Hematopoietic multipotent progenitor cell (in vitro differentiated cells): ENCODE measurements at places on chromosomes 4 and X.

DNA sequence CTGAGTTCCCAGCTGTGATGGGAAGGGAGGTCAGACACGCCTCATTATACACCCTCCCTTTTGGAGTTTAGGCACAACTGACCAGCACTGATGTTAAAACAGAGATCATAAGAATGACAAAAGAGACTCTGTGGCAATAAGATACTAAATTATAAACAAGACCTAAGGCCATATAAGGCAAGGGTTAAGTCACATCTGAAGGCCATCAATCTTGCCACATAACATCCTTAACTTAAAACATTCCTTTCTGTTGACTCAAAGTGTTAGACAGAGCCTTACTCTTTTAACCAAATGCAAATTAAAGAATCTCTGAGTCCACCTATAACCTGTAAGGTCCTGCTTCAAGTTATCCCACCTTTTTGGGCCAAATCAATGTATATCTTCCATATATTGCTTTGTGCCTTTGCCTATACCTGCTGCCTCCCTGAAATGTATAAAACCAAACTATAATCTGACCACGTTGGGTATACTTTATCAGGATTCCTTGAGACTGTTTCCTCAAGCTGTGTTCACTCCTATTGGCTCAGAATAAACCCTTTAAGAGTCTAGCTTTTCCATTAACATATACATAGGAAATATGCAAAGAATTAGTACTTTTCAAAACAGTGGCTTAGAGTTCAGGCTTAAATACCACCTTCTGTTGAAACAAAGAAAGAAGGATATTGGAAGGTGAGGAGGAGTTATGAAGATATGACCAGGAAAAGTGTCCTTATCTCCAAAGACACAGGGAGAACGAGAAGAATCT lies 214.4 kb upstream of the PPP1R2C start:
- no peak for DNase-seq

DNA sequence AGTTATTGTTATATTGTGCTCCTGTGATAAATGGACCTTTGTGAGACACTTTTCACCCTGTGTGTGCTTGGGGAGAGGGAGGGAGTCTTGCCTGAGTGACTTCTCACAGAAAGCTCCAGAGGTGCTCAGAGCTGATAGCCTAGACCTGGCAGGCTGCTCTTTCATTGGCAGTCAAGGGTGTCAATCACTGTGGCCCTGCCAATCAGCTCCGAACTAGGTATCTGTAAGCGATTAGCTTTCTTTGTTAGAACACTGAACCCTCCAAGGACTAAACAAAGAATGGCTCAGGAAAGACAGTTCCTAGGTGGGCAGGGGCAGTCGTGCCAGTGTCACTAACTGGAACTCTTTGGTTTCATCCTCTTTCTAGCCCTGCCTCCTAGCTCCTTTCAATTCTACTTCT lies 2.7 kb upstream of the NALF2 start:
- no peak for DNase-seq

DNA sequence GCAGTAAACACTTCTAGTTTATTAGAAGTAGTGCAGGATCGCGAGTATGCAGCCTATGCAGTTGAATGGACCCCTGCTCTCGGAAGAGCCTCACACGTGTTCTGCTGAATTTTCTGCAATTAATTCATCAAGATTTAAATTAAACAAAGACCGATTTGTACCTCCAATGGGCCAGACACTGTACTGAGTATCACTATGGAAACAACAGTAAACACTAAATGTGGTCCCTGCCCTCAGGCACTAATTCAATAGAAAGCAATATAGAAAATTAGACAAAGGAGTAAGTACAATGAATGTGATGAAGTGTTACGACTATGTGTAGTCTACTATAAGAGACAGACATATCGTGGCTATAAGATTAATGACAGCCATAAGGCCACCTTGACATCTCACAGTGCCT lies 740.3 kb upstream of the FRG1 start:
- no peak for DNase-seq

DNA sequence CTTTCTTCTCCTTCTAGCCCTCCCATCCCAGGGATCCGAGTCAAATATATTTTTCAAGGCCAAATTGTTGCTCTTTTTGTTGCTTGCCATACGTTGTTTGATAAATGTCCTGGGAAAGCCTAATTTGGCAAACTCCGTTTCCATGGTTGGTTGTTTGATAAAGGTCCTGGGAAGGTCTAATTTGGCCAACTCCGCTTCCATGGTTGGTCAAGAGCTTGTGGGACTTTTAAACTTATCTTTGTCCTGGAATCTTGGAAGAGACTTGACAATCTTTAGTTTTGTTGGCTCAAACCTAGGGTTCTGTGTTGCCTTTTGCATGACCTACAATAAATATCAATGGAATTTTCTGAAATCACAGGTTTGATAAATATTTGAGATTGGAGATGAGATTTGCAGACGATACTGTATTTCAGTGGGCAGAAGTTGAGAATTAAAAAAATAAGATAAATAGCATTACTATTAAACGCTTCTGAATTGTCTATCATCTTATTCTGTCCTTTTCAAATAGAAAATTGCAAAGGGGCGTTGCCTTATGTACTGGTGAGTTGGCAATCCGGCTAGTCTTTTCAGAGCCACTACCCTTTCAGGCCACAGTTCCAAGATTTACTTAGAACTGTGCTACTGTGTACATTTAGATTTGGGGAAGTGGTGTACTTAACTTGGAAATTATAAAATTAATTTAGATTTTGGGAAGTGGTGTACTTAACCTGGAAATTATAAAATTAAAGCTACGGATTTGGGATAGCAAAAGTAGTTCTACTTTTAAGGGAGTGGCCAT lies 804 bp downstream of the OSTC start:
- DNase-seq, result no peak

GRCh38 chrX:101029665-101030064 lies 22.2 kb downstream of the TRMT2B start:
- no peak for DNase-seq

DNA sequence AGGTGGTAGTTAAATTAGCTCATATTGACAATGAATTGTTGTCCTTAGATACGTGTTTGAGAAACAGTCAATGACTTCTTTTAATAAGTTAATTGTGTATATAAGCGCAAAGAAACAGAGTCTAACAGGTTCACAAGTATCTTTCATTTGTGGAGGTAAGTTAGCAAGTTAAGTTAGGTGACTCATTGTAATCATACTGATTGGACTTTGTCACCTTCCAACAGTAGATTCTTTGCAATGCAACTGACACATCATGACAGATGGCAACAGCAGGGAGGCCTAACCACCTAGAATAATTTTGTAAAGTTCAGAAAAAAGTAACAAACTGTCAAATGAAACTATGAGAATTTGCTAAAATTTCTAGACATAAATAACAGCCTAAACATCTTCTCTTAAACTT lies 207.6 kb upstream of the PITX2 start:
- no peak for DNase-seq

DNA sequence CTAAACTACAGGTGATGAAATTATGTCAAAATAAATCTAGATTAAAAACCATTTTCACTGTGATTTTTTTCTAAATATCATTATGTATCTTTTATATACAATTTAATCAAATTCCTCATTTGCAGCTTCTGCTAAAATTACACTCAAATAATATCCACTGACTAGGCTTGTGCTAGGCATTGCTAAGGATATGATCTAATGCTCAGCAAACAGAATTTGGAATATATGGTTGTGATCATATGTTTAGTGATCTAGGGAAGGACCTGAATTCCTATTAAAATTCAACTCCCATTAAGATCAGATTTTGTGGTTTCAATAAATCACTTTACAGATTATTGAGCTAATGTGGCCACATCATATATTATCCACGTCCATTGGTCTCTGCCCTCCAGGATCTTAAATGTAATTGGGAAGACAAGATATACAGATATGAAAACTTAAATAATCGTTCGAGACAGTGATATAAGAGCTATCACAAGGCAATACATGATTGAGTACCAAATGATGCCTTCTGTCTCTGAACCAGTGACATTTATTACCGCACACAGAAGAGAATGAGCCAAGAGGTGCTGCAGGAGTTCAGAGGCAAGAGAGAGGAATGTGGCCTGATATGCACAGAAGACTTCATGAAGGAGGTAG lies 206.0 kb upstream of the RPS6KA3 start:
- DNase-seq, result no peak

GRCh38 chr4:171721937-171722336 lies 91.3 kb upstream of the GALNTL6 start:
- no peak for DNase-seq

DNA sequence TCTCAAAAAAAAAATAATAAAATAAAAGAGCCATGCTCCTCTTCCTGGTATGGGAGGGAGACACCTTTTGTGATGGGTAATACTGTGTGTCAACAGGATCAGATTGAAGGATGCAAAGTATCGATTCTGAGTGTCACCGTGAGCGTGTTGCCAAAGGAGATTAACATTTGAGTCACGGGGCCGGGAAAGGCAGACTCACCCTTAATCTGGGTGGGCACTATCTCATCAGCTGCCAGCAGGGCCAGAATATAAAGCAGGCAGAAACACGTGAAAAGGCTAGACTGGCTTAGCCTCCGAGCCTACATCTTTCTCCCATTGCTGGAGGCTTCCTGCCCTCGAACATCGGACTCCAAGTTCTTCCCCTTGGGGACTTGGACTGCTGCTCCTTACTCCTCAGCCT lies 95.4 kb downstream of the SHOX start:
- DNase-seq, result no peak

- DNase-seq, result peak; percentile 89
Measured at GRCh38 chr4:2646396-2647149, 109.6 kb downstream of the TNIP2 start.

DNA sequence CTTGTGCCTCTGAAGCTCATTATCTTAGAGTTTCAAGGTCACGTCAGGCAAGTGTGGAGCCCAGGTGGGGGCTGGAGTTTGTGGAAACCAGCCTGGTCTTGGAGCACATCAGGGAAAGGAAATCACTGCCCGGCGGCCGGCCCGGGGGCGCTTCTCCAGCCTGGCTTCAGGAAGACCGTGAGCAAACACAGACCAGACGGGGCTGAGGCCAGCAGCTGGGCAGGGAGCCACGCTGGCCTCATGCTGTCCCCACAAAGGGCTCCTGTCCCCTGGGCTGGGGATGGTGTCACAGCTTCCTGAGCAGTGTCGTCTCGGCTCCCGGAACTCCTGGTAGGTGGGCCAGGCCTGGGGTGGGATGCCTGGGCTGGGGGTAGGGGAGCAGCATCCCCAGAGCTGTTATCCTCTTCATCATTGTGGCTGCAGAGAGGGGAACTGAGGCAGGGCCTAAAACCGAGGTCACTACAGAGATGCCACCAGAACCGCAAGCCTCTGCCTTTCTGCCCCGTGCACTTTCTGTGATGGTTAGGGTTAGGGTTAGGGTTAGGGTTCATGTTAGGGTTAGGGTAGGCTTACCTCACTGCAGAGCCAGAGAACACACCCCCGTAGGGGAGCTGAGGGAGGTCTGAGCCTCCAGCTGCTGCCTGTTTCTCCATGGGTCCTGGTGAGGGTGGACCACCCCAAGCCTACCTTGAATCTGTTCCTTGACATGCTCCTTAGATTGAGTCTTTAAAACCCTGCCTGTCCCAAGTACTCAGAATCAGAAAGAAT lies 77.5 kb downstream of the HTRA3 start:
- no peak for DNase-seq

DNA sequence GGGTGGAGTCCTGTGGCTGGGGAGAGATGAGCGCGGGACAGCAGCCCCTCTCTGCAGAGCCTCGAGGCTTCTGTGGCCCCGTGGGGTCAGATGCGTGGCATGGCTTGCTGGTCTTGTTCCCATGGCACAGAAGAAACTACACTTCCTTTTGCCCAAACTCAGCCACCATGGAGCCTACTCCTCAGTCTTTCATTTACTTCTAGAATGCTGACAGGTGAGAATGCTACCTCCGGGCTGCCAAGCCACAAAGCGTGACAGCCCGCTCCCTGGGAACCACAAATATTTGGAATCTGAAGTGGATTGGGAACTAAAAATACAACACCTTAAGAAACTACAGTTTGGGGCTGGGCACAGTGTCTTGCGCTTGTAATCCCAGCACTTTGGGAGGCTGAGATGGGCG lies 98.0 kb downstream of the TRAPPC11 start:
- no peak for DNase-seq

DNA sequence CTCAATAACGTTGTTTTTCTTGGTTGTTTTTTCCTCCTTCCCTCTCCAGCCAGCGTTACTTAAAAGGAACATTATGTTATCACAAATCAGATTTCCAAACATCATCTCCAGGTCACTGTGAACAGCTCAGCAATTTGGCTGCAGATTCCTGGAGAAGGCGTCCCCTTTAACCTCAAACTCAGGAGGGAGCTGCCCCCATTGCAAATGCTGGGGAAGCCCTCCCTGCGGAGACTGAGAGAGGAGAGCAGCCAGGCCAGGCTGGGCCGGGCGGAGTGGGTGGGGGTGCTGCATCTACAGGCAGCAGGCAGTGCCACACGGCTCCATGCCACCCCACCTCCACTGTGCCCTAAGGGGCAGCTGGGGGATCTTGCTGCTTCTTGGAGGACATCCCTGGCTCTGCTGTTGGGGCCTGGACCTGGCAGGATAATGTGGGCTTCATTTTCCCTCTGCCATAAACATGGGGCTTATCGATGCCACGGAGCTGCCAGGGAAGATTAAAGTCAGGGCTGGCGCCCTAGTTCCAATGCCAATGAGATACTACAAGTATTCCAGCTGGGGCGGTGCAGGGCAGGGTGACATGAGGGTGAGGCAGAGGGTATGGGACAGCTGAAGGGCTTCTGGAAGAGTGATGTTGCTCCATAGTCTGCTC lies 148.8 kb downstream of the PJA1 start:
- no peak for DNase-seq

DNA sequence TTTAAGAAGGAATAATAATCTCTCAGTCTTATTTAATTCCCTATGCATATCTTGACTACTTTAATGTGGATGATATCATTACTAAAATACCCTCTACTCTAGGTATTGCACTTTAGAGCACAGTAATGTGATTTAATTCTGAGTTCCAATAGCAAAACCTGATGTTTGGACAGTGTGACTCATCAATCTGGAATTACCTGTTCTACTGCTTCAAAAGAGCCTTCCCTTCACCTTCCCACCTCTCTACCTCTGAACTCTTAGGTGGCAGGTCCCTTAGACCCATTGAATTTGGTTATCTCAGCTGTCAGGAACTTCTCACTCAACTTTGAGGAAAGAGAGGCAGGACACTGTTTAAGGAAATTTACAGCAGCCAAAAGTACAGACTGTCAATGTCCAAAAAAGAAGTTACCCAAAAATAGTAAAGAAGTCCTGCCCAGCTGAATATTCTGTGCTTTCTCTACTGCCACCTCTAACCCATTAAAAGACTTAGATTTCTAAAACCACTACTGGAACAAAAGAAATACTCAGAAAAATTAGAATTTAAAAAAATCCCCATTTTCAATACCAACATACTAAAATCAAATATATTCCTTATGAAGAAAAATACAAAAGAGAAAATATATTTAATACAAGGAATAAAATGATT lies 123.1 kb upstream of the GPM6A start:
- DNase-seq, result no peak

- DNase-seq, result no peak
Measured at GRCh38 chrX:11470250-11470974, 177.2 kb downstream of the AMELX start.

- DNase-seq, result no peak
Measured at GRCh38 chr4:99615170-99615820, 40.7 kb downstream of the MTTP start.

GRCh38 chr4:70402762-70403161 lies 5.0 kb downstream of the OPRPN start:
- DNase-seq, result no peak

GRCh38 chrX:132045456-132045855 lies 22.4 kb downstream of the STK26 start:
- DNase-seq, result no peak
